GM23248 (cell line): ENCODE measurements at places on chromosomes 2 and 18. TPM values are rescaled to one million over a fixed set of nuclear protein-coding genes. Genes with fewer than 3 reads are reported as not detected.

The CPLX4 gene
- not detected in 2 replicates for total RNA-seq

The ADD2 gene
- total RNA-seq = under 0.01 TPM in 1 of 2 replicates, not detected in the other

The SERPINB10 gene
- not detected in 2 replicates for total RNA-seq

GRCh38 chr18:34643989-34644388, 66.1 kb upstream of the DTNA start:
- DNase-seq = peak; percentile 13

DNA sequence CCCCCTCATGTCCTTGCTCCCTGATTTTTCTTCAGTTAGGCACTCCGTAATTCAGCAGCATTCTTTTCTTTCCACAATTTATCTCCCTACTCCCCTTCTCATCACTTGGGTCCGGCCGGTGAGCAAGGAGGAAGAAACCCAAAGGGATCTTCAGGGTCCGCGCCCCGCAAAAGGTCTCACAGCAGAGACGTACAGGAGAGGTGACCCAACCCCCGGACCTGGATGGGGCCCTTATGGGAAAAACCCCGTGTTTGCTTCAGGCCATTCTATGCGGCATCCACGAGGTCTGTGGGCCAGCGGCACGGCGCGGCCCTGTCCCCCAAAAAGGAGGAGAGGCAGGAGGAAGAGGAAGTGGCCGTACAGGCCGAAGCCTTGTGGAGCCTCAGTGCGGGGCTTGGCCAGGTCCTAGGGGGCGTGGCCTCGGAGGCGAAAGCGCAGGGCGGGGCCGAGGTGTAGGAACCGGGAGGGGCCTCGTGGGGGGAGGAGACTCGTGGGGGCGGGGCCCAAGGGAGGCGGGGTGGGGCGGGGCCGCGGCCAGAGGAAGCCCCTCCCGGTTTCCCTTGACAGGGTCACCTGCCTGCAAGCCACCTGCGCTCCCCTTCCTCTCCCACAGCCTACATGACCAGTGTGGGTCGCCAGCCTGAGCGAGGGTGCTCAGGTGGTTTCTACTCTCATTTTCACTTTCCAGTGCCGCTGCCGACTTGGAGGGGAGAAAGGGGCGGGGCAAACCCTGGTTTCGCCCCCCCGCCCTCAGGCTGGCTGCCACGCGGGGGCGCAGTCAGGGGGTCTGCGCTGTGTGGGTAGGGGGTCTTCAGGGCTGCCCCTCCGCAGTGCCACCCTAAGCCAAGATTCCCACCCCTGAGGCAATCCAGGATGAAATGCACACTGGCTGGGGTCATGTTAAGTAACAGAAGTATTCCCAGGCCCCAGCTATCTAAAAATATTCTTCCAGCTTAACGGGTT, 156.4 kb upstream of the XPO1 start:
- peak; percentile 98 for DNase-seq

The LINC00305 gene
- total RNA-seq = not detected in 2 replicates

DNA sequence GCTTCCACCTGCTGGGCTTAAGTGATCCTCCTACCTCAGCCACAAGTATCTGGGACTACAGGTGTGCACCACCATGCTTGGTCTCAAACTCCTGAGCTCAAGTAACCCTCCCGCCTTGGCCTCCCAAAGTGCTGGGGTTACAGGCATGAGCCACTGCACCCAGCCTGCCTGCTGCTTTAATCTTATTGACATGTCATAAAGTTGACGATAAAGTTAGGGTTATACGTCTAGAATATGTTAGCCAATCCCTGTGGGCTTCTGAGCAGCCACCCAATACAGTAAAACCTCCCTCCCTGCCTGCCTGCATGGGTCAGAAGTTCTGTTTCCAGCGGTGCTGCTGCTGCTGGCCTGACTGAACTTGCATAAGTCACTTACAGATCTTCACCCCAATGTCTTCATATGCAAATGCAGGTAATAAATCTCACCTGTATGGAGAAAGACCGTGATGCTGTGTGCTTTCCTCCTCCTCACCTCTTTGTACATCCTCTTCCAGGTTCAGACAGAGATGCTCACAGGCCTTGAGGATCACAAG, 30.1 kb downstream of the TGIF1 start:
- DNase-seq = no peak

DNA sequence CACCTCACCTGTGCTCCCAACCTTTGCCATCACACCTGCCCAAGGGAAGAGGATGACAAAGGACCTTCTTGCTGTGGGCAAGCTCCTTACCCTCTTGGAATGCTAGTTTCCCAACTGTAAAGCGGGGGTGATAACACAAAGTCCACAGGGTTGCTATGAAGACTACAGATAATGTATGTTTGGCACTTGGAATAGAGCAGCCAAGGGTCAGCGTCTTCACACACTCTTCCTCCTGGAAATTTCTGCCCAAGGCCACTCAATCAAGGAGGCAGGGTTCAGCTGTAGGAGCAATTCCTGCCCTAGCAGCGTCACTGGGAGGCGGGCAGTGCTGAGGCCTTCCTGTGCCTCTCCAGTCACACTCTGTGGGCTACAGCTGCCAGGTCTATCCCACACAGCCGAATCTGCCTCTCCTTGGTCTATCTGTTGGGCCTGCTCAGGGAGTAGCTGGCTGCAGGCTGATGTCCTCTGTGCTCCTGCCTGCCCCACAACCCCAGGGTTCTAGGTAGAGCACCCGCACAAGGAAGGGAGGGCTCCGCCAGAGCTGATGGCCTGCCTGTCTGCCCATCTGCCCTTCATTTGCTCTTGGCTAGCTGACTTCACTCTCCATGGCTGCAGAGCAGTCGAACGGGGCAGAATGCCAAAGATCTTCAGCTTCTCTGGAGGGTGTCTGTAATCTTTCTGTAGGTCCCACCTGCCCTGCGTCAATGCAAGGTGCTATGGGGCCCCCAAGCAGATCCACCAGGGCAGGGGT, 91.9 kb downstream of the MRO start:
- DNase-seq = no peak

The DSC2 gene
- not detected in 2 replicates for total RNA-seq

- peak; percentile 57 for DNase-seq
Observed at GRCh38 chr2:149903626-149904025, 316.1 kb upstream of the MMADHC start.

GRCh38 chr2:108633409-108633808, 85.9 kb upstream of the RANBP2 start:
- DNase-seq = no peak

GRCh38 chr2:218805627-218806026, 23.7 kb downstream of the CYP27A1 start:
- DNase-seq = peak; percentile 46

GRCh38 chr18:47436871-47437270, 185.4 kb upstream of the SKOR2 start:
- DNase-seq = peak; percentile 3

GRCh38 chr2:183926433-183926832, 671.9 kb upstream of the ZNF804A start:
- no peak for DNase-seq

GRCh38 chr2:95034221-95034620, 8.7 kb downstream of the MAL start:
- peak; percentile 61 for DNase-seq

DNA sequence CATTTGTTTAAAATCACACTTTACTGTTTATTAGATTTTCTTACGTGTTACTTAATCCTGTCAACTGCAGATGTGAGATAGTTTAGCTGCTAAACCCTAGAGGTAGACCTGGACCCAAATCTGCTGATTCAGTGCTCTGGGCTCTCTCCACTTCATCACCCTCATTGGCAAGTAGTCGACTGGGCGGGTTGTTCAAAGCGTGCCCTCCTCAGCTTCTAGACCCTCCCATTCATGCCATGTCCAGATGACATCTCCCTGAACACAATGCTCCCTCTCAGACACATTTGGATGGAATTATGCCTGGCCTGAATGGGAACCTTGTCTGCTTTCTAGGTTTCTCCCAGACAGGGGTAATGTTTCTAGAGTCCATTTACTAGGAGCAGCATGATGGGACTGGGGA, 43.7 kb downstream of the RPIA start:
- DNase-seq = no peak

The MTLN gene
- 38.4 and 70.3 TPM in 2 replicates for total RNA-seq

The CPO gene
- total RNA-seq = not detected in 2 replicates

- no peak for DNase-seq
Observed at GRCh38 chr2:167697194-167697593, 550.2 kb downstream of the STK39 start.

The LYG2 gene
- total RNA-seq = not detected in 2 replicates

DNA sequence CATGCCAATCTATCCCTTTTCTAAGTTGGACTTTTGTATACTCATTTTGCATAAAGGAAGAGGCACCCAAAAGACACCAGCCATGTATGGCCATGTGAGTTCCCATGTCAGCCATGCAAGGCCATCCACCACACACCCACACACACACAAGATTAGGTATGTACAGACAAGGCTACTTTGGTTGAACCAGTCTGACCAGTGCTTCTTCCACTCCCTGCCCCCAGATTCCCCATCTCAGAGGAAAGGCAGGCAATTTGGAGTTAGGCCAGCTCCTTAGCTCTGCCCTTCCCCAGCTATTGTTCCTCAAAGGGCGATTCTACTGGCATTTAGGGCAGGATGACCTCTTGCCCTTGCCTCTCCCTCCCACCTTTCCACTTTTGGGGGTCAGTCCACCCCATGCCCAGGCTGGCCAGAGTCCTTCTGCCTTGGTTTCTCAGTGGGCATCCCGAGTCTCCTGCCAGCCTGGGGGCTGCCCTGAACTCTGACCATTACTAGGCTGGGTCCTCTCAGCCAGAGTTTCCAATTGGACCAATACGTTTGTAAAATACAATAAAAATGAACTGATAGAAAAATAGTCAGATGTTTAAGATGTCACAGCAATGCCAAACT, 101.1 kb downstream of the ZBTB7C start:
- DNase-seq = no peak

- DNase-seq = peak; percentile 85
Observed at GRCh38 chr18:32308493-32309120, 118.8 kb downstream of the MEP1B start.

DNA sequence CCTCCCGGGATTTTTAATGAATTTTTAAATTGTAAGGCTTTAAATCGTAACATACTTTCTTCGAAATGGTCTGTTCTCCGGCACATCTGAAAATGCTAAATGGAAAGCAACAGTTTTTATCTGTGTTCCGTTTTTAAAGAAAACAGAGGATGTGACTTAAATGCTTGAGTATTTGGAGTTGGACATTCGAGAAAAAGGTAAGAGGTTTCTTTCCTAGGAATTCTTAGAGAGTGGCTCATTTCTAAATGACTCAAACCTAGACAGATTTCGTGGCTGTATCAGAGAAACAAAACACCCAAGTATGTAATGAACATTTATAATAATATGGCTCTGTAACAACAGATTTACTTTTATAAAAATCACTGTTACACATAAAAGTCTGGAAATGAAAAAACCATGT, 177.6 kb upstream of the CCDC68 start:
- peak; percentile 3 for DNase-seq

- DNase-seq = no peak
Observed at GRCh38 chr2:11679486-11680181, 9.6 kb upstream of the NTSR2 start.

DNA sequence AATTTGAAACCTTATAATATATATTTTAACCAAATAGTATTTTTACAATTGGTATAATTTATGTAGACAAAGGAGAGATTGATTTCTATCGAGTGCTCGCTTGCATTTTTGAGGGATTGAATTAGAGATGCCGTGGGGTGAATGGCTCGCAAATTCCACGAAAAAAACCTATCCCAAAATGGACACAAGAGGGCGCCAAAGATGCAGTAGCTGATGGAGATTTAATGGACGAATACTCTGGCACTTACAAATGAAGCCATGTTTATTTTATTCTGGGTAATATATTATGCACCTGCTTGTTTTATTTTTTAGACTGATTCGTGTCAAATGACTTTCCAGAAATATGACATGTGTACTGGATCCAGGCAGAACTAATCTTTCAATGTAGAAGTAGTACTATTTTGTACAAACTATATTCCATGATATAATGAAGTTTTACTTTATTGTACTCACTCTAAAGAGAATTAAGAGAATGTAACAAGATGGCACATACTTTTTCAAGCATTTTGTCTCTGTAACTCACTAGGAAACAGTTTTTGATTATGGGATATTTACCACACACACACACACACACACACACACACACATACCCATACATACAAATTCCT, 505.4 kb downstream of the PLCL1 start:
- DNase-seq = peak; percentile 64
